Occipital lobe (tissue), 3 donors: ENCODE measurements at places on chromosomes 5 and 9. TPM values are rescaled to one million over a fixed set of nuclear protein-coding genes. Genes with fewer than 3 reads are reported as not detected.

FOXD4 gene
- 0.47 TPM for total RNA-seq

ANGPTL2 gene
- 2.7 TPM for total RNA-seq

ZNF474 gene
- 1.2 TPM for total RNA-seq

IL3 gene
- total RNA-seq, result not detected

TUSC1 gene
- 10.5 TPM for total RNA-seq

STK10 gene
- total RNA-seq, result 9.8 TPM

CARTPT gene
- not detected for total RNA-seq

FAM221B gene
- not detected for total RNA-seq

MELK gene
- total RNA-seq, result 5.9 TPM

NR4A3 gene
- 8.7 TPM for total RNA-seq

PCDHGB3 gene
- total RNA-seq, result 12.3 TPM

PCDHB14 gene
- 13.4 TPM for total RNA-seq

ARHGAP26 gene
- total RNA-seq, result 10.6 TPM

MSMP gene
- total RNA-seq, result not detected

CDX1 gene
- total RNA-seq, result not detected

ADGRD2 gene
- total RNA-seq, result not detected
